ENCODE measurements at places on chromosomes 6 and 20. TPM values are rescaled to one million over a fixed set of nuclear protein-coding genes. Genes with fewer than 3 reads are reported as not detected.

DNA sequence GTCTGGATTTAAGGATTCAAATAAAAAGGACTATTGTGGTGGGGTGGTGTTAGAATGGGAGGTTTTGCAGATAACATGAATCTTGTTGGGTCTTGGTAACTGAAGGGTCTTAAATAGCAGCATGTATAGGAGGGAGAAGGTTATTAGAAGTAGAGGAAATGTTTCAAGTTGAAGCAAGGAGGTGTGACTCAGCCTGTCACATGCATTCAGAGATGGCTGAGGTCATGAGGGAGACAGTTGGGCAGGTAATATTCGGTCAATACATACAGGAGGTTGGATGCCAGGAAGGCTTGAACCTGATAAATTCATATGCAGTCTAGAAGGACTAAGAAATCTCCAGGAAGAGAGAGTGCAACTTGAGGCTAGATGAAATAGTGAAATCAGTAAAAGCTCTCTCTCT, 6.1 kb downstream of the KLHL31 start:
- no peak for DNase-seq

DNA sequence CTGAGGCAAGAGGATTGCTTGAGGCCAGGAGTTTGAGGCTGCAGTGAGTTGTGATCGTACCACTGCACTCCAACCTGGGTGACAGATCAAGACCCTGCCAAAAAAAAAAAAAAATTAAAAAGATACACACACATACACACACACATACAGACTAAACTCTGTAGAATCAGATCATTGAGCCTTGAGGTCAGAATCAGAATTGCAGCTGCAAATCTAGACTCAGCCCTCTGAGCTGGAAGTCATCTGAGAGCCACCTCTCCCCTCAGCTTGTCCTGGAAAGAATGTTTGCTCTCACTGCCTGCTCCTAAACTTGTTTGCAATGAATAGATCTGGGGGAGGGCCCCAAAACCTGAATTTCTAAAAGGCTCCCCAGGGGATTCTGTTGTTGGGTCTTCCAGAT, 41.4 kb upstream of the ANGPT4 start:
- no peak for DNase-seq

- no peak for DNase-seq
Observed at GRCh38 chr6:167093922-167094432, 28.9 kb upstream of the CCR6 start.

DNA sequence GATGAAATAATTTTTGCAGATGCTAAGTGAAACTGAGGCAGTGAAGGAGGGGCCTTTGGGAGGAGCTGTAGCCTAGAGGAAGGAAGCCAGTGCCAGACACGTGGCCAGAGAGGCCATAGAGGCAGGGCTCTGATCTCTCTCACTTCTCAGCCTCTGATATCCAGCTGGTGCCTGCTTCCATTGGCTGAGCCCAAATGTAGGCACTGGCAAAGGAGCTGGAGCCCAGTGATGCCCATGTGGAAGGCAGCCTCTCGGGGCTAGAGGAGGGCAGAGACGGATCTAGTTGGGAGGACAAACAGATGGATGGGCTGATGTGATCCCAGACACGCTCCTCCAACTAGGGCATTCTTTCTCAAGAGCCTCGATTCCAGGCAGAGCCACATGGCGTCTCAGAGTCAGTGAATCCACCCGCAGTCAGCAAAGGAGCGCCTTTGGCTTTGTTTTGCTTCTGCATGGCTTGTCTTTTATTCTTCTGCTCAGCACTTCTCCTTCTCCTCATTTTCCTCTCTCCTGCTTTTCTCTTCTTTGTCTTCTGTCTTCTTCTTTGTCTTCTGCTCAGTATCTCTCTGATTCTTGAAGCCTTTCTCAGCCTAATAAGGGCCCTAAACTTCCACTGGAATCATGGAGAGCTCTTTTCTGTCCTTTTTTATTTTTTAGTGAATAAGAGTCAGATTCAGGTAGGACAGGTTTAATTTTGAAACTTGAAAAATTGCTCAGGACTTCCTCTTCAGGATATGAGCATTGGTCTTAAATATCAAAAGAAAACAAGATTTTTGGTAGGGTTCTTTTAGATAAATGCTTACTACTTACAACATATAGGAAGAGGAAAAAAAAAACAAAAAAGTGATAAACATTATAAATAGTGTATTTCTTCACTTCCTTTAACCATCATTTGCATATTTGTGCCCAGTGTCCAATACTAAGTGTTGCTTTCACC, 41.8 kb downstream of the CYP24A1 start:
- DNase-seq: no peak

Gene TREML2
- not detected for total RNA-seq
